ENCODE measurements at places on chromosomes 6 and 20. TPM values are rescaled to one million over a fixed set of nuclear protein-coding genes. Genes with fewer than 3 reads are reported as not detected.
A peak's percentile ranks its signal among the peaks of the same experiment; 100 is the strongest.

- DNase-seq = no peak
Measured at GRCh38 chr6:1697688-1698351, 88.1 kb downstream of the FOXC1 start.

DNA sequence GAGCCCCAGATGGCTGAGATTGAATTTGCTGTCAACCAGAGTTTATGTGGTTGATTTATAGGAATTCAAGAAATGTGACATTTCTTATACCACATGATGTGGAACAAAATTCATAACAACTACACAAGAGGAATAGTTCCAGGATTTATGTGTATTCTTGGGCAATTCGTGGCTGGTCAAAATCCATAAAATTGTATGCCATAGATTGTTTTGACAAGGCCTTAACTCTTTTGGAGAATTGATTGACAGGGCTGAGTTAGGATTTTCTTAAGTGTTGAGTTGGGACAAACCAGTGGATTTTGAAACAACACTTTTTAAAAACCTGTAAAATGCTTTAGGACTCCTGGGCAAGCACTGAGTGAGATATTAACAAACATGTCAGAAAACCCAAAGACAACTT lies 19.4 kb upstream of the SLC2A12 start:
- no peak for DNase-seq

- no peak for DNase-seq
Measured at GRCh38 chr6:169312658-169313346, 59.2 kb upstream of the THBS2 start.

Gene EYA4
- 4.4 TPM for polyA plus RNA-seq

- DNase-seq = no peak
Measured at GRCh38 chr20:11569163-11569562, 348.5 kb upstream of the BTBD3 start.

GRCh38 chr6:30893001-30893591 lies 8.8 kb downstream of the DDR1 start:
- DNase-seq = no peak

- DNase-seq = no peak
Measured at GRCh38 chr6:26592649-26593048, 4.1 kb upstream of the ABT1 start.

- DNase-seq = no peak
Measured at GRCh38 chr20:9243986-9244385, 175.1 kb downstream of the PLCB4 start.

- DNase-seq = peak; percentile 59
Measured at GRCh38 chr6:32700391-32701040, 34.1 kb upstream of the HLA-DQB1 start.

Gene MYBL2
- polyA plus RNA-seq = 12.4 TPM

DNA sequence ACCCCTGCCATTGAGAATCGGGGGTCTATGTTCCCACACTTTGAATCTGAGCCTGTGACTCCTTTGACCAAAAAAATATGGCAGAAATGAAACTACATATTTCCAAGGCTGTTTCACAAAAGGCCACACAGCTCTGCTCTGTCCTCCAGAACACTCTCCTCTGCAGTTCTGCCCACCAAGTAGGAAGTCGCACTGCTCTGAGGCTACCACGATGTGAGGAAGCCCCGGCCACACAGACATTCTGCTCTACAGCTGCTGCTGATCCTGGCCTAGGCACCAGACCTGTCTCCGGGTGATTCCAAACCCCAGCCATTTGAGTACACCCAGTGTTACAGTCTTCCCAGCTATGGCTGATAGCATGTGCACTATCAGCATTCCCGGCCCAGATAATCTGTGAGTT lies 85.1 kb downstream of the LYRM4 start:
- DNase-seq = no peak

DNA sequence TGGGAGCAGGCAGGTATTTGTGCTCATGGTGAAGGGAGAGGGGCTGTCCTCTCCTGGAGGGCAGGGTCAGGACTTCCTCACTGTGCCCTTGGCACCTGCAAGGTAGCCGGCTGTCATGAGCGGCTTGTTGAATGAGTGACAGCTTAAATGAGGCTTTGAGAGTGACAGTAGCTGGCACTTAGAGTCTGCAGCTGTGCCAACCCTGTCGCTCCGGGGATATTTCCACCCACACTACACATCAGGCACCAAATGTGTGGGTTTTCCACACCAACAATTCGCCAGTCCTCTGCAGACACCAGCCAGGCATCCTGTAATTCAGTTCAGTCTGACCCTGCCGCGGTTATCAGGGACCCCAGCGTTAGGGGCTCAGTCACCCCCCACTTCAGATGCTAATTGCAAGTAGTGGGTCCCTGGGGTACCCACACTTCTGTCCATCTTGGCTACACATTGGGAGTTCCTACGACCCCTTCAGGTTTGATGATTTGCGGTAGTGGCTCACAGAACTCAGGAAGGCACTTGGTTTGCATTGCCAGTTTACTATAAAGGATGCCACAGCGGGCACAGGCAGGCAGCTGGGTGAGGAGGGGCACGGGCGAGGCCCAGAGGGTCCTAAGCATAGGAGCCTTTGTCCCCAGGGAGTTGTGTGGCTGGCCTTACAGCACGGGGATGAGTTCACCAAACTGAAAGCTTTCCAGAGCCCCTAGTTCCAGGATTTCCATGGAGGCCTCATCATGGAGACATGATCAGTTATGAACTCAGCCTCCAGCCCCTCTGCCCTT lies 9.1 kb downstream of the MTG2 start:
- no peak for DNase-seq

Gene KCNG1
- polyA plus RNA-seq = 54.6 TPM

Gene SLC22A23
- 1.6 TPM for polyA plus RNA-seq

GRCh38 chr20:41395667-41396664 lies 29.3 kb upstream of the EMILIN3 start:
- DNase-seq = peak; percentile 10

Gene WFDC5
- not detected for polyA plus RNA-seq

DNA sequence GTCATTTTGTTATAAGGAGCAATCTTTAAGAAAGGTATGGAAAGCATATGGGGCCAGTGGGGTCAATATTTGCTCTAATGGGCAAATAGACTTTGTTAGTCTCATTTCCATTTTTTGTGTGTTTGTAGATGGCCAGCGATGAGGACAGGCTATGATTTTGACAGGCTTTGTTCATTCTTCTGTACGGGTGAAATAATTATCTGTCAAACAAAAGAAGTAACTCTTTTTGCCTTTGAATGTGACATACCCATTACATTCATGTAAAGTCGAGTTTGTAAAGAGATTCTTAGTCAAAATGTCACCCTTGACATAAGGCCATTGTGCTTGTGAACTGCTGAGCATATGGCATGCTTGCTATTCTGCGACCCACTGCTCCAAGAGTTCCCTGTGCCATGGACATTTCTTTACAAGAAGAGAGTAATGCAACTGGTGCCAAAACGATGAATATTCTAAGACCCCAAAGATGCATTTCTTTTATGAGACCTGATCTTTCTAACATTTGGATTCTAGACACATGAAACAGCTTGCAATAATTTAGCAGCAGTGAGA lies 38.2 kb upstream of the JAG1 start:
- no peak for DNase-seq

Gene RSPH9
- polyA plus RNA-seq = 0.24 TPM

Gene IL17F
- polyA plus RNA-seq = not detected

- no peak for DNase-seq
Measured at GRCh38 chr6:88614316-88614877, 349.0 kb downstream of the RNGTT start.

DNA sequence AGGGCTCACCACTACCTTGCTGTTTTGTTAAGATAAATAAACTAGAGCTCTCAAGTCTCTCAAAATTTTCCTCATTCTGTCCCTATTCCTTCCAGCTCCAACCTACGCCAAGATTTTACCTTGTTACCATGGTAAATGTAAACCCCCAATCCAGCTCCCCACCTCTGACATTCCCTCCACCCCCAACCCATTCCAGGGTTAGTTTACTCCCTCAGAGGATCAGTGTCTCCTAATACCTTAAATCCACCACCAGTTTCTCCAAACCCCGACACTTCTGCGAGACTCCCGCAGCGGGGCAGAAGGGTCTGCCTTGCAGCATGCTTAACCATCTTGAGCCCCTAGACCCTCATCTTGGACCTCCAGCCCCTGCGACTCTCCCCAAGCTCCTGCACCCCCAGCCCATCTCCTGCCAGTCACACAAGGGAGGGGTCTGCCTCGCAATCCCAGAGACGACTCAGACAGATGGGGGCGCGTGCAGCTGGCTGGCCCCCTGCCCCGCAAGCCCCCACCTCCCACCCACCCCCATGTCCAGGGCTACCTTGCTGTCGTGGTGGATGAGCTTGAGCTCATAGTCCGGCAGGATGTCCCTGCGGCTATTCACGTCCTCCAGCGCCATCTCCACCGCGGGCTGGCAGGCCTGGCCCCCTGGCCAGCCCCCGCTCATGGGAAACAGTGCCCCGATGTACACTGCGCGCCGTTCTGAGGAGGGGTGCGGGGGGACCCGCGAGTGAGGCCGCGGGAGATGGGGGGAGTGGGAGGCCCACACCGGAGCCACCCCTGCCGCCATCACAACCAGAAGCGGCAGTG lies 5.8 kb downstream of the GABBR1 start:
- no peak for DNase-seq

DNA sequence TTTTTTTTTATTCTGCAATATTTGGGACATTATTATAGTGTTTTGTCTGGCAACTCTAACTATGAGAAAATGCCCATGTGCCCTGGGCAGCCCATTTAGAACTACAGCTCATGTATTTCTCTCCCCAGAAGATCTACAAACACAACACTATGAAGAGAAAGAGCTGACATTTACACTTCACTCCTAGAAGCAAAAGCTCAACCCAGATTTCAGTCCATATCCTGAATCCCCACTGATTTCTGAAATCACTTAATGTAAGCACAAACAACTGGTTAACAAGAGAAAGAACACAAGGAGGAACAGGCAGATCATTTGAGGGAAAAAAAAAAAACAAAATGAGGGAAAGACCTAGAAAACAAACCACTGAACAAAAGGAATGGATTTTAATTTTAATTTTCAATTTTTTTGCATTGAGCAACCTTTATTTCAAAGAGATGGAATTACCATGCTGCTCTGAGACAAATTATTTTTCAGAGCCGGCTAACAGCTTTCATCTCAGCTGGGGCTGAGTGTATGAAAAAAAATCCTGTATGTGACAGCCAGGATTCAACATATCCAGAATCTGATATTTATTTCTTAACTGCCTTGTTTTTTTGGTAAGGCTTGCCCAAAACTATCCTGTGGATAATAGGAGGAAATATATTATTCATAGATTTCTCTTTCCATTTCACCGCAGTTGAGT lies 32.5 kb downstream of the KIAA0319 start:
- DNase-seq = no peak

- no peak for DNase-seq
Measured at GRCh38 chr6:34572021-34572420, 15.9 kb upstream of the SPDEF start.

- peak; percentile 61 for DNase-seq
Measured at GRCh38 chr20:41308726-41309413, 8.7 kb downstream of the ZHX3 start.

- DNase-seq = peak; percentile 54
Measured at GRCh38 chr6:25660512-25660911, 8.5 kb downstream of the SCGN start.

GRCh38 chr6:90435207-90435899 lies 138.7 kb upstream of the BACH2 start:
- DNase-seq = no peak

DNA sequence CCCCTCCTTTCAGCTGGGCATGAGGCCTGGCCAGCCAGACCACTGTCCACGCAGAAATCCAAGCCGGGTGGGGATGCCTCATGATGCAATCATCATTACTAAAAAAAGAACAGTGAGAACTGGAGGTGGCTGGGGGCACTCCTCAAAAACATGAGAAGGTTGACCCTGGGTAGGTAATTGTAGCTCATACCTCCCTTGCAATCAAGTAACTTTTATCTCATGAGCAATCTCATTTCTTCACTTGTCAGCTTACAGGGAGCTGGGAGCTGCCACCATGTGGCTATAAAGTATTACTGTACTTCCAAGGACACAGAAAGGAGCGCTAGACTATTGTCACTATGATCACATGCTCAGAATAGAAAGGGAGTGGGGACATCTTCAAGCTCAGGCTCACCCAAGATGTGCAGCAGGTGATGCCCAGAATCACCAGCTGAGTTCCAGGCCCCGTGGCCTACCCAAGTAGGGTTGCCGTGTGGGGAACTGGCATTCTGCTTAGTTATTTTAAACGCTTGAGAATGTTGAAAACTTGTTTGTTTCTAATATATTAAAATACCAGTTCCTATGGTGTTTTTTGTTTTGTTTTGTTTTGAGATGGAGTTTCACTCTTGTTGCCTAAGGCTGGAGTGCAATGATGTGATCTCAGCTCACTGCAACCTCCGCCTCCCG lies 3.0 kb upstream of the CDH26 start:
- DNase-seq = no peak

- DNase-seq = no peak
Measured at GRCh38 chr20:19937651-19938420, 79.3 kb upstream of the NAA20 start.

Gene NFKBIL1
- 9.5 TPM for polyA plus RNA-seq

DNA sequence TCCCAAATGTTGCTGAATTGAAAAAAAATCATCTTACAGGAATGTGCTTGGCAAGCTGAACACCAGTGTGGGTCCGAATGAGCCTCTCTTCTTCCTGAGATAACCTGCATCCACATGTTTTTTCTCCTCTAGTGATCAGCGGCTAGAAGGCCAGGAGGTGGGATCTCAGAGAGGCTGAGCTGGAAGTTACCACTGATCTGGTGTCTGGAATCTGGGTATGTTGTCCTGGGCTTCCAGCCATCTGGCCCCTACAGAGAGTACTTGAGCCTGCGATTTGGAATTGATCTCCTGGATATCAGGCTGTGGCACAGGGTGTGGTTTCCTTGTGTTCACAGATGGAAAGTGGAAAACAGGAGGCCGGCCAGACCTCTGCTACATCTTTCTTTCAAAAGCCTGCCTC lies 35.9 kb downstream of the SULF2 start:
- DNase-seq = no peak

DNA sequence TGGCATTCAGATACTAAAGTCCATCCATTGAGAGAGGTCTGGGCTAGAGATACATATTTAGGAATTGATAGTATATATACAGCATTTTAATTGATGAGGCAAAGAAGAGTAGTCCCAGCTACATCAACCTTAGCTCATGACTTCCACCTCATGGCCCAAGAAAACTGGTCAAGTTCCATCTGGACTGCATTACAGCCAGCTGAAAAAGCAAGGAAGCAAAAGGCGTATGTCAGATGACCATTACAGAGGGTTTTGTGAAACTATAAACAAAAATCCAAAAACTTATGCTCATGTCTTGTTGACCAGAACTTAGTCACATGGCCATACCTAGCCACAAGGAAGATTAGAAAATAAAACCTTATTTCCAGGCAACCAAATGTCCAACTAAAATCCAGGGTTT lies 46.8 kb upstream of the RNF146 start:
- DNase-seq = no peak

DNA sequence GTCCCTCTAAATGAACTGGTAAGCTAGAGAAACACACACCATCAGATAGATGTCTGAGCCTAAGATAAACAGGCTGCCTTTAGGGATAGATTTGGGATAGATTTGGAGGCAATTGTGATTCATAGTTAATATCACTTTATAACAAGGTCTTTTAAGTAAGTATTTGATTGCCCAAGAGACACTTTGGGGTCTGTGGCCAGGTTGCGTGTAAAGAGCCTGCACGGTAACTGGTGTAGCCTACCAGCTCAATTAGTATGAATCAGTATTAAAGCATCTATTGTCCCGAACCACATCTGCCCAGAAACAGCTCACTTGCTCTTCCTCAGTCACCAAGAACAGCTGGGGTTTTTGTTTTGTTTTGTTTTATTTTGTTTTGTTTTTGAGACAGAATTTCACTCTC lies 193.3 kb downstream of the SASH1 start:
- peak; percentile 62 for DNase-seq
